Activated CD4-positive, CD25-positive, alpha-beta regulatory T cell treated with anti-CD3 and anti-CD28 coated beads, Interleukin-2, amount 50 U/mL, for 72 hours (primary cell): ENCODE measurements at places on chromosomes 16 and 17.
A peak's percentile ranks its signal among the peaks of the same experiment; 100 is the strongest.

DNA sequence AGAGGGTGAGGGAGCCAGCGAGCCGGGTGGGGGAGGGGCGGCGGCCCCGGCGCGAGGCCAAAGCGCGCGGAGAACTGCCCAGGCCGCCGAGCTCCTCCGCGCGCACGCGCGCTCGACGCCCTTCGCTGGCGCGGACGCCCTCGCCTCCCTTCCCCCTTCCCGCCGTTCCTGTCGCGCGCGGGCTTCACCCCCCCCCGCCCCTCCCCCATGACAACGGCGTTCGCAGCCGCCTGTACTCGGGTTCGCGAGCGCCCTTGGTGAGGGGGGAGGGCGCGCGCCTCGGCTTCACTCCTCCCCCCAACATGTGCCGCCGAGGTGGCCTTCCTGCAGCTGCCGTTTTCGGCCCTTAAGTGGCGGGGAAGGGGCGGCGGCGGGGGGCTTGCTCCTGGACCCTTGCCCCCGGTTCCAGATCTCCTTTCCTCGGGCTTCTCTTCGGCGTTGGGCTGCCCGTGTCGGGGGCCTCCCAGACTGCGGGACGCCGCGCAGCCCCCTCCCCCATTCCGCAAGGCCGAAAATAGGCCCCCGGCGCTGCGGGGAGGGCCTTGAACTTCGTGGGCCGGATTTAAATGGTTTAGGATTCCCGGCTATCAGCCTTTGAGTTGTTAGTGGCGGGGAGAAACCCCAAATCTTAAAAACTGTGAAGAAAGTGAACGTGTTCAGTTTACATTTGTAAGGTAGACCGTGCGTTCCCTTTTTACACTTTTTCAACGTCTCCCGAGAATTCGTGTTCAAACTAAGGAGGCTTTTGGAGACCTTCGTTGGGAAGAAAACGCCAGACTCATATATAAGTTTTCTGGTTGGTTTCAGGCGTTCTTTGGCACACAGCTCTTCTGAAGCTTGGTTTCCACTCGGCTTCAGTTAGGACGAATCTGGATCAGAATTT lies 653 bp downstream of the SRRM2 start:
- DNase-seq = no peak

DNA sequence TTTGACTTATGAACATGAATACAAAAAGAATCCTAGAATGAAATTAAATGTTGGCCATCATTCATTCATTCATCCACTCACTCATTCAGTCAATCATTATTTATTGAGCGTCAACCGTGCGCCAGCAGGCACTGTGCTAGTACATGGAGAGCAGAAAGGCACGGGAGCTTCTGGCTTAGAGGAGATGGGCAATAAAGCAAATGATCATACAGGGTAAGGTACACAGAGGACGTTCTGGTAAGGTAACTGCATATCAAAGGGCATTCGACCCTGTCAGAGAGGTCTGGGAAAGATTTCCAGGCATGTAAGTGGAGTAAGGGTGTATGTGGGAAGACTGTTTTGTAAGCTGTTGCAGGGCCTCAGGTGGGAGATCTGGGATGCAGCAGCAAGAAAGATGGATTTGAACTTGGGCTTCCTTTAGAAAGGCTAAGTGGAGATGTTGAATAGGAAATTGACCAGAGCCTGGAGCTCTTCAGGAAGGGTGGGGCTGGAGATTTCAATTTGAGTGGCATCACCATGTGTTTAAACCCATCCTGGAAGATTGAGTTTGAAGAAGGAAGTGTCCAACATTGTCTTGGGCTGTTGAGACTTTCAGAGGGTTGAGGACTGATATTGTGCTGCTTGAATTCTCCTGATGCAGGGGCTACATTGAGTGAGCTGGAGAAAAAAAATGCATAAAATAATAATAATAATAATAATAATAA lies 2.8 kb upstream of the MSI2 start:
- no peak for DNase-seq

- no peak for DNase-seq
Measured at GRCh38 chr16:79089735-79090284, 510.7 kb downstream of the MAF start.

DNA sequence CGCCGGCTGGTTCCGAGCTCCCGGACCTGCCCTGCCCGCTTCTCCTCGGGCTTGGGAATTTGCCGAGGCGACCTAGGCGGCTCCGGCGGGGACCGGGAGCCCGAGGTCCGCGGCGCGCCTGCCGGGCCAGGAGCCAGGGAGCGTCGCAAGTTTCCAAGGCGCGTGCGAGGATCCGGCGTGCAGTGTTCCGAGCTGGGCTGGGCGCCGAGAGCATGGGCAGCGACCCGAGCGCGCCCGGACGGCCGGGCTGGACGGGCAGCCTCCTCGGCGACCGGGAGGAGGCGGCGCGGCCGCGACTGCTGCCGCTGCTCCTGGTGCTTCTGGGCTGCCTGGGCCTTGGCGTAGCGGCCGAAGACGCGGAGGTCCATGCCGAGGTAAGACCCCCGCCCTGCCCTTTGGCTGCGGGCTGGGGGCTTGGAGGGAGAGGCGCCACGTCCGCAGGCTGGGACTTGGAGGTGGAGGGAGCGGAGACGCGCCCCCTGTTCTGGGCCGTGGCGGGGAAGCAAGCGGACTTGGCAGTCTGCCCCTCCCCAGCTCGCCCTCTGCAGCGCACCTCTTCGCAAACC lies 668 bp downstream of the MMP15 start:
- DNase-seq = no peak

DNA sequence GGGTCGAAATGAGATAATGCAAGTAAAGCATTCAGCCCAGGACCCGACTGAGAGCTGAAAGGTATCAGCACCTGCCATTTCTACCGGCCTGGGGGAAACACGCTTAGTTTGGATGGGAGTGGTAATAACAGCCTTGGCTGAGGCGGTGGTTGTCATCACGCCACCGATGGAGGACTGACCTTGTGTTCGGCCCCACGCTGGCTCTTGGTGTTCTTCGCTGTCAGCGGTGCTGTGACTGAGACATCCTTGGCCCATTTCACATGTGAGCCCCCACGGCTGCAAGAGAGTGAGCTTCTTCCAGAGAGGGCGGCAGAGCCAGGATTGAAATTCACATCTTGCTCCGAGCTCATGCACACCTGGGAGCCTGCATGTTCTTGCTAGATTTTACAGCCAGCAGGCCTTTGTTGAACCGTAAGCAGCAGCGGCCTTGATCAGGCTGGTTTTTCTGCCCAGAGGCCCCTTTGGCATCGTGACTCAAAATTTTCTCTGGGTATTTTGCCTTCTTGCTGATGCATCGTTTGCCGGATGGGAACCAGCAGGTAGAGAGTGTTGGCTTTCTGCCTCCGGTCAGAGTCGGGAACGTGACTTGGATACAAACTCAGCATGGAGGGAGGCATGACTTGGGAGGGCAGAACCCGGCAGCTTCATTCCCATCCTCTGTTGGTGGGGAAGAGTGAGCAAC lies 341.5 kb downstream of the SNX29 start:
- no peak for DNase-seq

- DNase-seq = no peak
Measured at GRCh38 chr16:78436846-78437245, 337.4 kb downstream of the WWOX start.

GRCh38 chr17:41967141-41967920 lies 736 bp downstream of the CNP start:
- peak; percentile 65 for DNase-seq

DNA sequence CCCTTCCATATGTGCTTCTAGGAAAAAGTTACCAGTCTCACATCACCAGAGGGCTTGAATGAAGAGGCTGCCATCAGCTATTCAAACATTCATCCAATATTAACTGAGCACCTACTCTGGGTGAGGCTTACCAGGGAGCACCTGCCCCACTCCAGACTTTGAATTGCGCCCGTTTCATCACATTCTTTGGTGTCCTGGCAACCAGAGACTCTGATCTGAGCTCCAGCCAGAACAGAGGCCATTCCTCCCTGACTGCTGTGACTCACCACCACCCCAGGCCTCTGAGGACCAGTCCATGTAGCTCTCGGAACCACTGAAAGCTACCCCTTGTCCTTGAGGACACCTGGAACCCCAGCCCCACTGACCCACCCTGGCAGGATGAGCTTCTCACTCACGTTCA lies at the start of gene C16orf96:
Gene C16orf96 (plus strand): TSS at position 229 of the 400 bp plus-strand sequence. CDS start 150 bp downstream, at position 379.
- DNase-seq = no peak

DNA sequence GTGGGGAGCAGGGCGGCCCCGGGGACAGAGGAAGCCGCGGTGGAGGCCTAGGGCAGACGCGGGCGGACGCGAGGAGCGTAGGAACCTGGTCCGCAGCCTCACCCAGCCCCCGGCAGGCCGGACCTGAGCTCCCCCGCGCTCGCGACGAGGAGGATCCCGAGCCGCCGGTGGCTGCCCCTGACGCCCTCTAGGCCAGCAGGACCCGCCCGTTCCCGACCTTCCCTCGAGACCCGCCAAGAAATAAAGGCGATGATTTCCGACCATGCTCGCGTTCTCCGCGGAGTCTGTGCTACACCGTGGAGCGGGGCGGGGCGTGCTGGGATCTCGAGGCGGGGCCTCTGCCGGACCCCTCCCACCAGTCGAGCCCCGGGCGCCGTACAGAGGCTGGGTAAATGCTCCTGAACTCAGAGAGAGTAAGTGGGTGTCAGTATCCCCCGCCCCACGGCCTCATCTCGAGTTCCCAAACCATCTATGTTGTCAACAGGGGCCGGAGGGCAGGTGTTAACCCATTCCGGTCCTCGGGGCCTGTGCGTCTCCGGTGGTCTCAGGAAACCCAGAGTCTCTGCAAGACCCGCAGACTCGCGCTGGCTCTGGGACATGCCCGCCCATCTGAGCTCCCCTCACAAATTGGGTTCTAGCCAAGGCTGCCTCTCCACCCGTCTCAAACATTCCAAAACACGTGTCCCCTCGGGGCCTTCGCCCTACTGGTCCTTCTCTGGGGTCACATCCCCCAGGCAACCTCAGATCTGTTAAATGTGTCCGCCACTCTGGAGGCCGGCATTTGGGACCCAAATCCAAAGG lies 13.7 kb downstream of the SYCE1L start:
- DNase-seq = peak; percentile 79
